ENCODE measurements at places on chromosomes 7 and 10.

- no peak for DNase-seq
Measured at GRCh38 chr7:66181845-66182244, 23.3 kb upstream of the TPST1 start.

- no peak for DNase-seq
Measured at GRCh38 chr7:130941322-130942210, 207.6 kb upstream of the KLF14 start.

- DNase-seq, result no peak
Measured at GRCh38 chr7:131010029-131010716, 276.2 kb upstream of the KLF14 start.

DNA sequence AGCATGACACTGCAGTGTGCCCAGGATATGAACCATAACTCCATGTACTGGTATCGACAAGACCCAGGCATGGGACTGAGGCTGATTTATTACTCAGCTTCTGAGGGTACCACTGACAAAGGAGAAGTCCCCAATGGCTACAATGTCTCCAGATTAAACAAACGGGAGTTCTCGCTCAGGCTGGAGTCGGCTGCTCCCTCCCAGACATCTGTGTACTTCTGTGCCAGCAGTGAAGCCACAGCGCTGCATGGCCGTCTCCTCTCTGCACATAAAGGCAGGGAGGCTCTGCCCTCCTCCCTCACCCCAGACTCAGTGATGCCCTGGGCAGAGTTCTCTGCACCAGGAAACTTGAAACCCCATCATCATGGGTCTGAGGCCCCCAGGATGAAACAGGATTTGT, 70.7 kb upstream of the PRSS58 start:
- DNase-seq, result no peak

DNA sequence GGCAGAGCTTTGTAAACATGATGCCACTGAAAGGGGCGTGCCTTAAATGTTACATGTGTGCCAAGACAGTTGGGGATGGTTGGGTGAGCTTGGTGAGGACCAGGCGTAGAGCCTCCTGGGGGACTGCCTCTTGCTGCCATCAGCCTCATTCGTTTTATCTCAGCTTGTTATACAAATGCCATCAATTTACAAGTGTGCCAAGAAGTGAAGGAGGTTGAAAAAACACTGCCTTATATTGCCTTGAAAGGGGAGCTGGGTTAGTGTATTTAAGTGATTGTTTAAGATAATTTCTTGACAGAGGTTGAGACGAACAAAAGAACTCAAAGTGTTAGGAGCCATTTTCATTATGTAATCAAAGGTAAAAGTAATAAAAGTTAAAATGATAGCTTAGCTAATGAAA, 354.7 kb downstream of the PHTF2 start:
- DNase-seq, result no peak

DNA sequence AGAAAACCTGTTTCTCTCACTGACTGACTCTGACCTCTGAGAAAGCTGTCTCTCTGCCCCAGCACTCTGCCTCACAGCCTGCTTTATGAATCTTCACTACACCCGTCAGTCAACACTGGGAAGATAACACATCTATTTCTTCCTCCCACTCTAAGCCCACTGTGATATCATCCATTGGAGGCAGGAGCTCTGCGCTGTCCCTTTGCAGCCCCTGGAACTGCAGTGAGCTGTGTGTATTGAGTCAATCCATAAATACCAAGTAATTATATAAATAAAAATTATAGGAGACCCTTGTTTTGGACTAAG, 17.2 kb upstream of the FXYD4 start:
- DNase-seq, result no peak

Data from HCEC 1CT (cell line).